ENCODE measurements at places on chromosomes 1 and 21. TPM values are rescaled to one million over a fixed set of nuclear protein-coding genes. Genes with fewer than 3 reads are reported as not detected.

The AUNIP gene
- 1.9 TPM for total RNA-seq

GRCh38 chr1:51287966-51288365 is 42.4 kb downstream of the TTC39A start:
- no peak for DNase-seq

- DNase-seq = no peak
These were observed 141.0 kb downstream of the GRIK1 start for GRCh38 chr21:29798840-29799239.

DNA sequence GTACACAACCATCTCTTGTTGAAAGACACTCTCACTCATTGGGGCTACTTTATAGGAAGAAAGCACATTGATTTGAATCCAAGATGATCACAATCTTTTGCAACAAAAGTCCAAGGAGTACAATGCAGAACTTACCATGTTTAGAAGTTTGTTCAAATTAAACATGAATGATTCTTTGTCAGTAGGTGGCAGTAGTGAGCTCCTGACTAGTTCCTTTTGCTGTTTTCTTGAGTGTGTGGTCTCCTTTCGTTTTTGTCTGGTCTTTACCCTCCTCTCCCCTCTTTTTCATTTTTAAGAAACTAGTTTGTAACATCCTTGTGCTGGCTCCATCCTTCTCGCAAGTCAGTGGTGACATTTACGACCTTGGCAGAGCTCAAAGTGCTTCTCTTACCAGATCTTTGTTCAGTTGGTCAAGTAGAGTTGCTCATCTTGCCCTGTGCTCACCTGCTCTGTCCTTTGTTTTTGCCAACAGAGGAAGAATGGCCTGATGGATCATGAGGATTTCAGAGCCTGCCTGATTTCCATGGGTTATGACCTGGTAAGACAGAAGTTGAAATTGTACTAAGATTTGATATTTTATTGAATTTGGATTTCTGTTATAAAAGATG is 35.7 kb upstream of the MTR start:
- DNase-seq = no peak

The ADARB1 gene
- 42.6 TPM for total RNA-seq

DNA sequence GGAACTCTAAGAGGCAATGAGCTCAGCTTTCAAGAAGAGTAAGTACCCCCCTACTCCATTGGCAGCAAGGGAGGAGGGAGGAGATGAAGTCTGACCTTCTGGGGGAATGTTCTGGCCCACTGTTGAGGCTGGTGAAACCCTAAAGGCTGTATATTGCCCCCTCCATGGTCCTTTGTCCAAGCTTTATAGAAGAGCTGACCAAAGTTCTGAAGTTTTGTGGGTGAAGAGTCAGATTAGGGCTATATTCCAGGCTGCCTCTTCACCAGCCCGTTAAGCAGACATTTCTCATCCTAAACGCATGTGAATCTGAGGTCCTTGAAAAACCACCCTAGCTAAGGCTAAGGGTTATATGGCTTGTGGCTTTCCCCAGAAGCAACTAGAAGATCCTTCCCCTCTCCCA is 1.4 kb downstream of the C1orf94 start:
- DNase-seq = no peak

DNA sequence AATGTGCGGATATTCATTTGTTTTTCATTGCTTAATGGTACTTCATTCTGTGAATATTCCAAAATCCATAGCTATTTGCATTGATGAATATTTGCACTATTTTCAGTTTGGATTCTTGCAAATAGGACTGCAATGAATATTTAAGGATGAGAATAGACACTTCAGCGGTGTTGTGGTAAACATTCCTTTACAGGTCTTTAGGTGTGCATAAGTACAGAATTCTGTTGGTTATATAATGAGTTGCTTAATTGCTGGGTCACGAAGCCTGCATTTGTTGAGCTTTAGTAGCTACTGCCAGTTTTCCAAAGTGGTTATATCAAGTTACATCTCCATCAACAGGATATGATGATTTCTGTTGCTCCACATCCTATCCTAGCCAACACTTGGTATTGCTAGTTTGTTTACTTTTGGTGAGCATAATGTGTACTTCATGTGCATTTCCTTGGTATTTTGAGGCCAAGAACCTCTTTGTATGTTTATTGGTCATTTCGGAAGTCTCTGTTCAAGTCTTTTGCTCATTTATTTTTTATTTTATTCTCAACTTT is 64.2 kb upstream of the CYYR1 start:
- DNase-seq = no peak

GRCh38 chr1:237921306-237921705 is 30.6 kb upstream of the ZP4 start:
- no peak for DNase-seq

DNA sequence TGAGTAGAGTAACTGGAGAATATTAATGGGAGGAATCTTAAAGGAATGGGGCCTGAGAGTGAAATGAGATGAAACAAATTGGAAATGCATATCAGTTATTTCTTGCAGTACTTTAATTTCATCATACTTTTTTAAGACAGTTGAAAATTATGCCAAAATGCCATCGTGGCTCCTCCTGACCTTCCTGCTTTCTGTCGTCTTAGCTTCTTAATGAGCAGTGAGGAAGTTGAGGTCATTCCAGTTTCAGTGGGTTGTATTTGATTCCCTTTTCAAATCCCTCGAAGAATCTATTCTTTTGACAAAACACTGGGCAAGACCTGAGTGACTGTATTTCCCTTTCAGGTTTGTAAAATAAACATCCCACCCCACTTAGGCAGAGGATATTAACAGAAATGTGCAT is 134.9 kb upstream of the MAP1LC3C start:
- DNase-seq = no peak

DNA sequence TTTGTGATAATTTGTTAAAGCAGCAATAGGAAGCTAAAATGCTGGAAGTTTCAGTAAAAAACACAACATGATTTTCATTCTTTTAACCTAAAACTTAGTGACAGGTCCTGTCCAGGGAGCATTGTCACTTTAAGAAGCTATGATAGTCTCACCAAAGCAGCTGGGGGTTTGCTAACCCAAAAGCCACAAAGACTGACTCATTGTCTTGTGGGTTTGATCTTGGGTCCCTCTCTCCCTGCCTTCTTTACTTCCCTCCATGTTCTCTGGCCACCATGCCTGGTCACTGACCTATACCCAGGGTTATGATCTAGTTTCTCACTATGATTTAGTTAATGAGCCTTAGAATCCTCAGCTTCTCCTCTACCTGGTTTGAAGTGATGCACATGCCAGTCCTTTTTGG is 213.5 kb upstream of the PTGFR start:
- DNase-seq = no peak

DNA sequence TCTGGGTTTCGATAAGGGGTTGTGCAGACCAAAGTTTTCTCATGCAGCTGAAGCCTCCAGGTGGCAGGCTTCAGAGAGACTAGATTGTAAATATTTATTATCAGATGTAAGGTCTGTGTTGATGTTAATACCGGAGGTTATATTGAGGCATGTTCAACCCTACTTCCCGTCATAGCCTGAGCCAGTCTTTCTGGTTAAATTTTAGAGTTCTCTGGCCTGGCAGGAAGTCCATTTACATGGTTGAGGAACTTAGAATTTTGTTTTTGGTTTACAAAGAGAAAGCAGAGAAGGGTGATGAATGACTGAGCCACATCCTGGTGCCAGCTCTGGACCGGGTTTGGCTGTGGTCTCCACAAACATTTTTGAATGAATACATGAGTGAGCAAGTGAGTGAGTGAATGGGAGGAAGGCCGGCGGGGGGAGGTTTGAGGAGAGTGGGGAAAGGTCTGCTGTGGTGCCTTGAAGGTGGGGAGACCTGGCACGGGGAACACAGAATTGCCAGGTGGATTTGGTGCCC is 218.5 kb downstream of the DISC1 start:
- no peak for DNase-seq

The ASCL5 gene
- total RNA-seq = not detected

The KCND3 gene
- total RNA-seq = 34.1 TPM

GRCh38 chr21:43304206-43304605 is 122.7 kb downstream of the SIK1 start:
- no peak for DNase-seq

DNA sequence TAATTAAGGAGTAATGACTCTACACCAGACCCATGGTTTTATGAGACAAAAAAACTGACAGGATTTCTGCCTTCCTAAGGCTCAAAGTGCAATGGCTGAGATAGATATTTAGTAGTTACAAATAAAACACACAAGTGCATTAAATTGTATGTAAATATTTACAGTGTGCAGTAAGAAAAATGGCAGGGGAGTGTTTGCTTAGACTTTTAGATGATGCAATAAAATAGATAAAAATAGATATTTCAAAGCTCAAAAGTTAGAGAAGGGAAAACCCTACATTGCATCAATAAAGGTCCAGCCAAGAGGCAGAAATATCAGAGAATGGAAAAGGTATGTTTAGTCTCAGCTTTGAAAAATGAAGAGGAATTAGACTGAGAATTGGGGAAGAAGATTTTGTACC is 226.3 kb upstream of the FGGY start:
- DNase-seq = no peak

The WDR26 gene
- 91.6 TPM for total RNA-seq

GRCh38 chr1:90748668-90749067 is 31.6 kb upstream of the BARHL2 start:
- no peak for DNase-seq

Measured in cerebellum (tissue), 4 donors.